Common myeloid progenitor, CD34-positive (primary cell): ENCODE measurements at places on chromosomes 6 and 20.

- DNase-seq, result no peak
Observed at GRCh38 chr20:51950926-51951325, 148.6 kb upstream of the SALL4 start.

DNA sequence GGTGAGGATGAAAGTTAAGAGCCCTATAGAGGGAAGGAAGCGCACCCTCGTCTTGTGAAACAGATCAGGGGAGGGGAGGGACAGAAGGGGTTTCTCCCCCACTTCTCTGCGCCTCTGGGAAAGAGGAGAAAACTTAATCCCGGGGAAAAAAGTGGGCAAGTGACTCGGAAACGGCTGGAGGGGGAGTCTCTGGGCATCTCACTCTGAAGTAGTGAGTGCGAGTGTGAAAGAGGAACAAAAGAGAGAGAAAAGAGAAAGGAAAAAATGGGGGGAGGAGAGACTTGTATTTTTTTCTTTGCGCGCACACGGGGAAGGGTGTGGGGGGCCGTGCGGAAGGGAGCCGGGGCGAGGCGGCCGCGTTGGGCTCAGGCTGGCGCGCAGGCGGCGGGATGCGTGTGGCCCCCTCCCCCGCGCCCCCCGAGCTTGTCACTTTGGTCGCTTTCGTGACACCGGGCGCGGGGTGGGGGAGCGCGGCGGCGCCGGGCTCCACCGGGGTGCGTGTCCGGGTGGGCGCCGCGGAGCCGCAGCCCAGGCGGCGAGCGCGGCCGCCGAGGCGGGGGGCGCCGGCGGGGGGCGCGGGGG, 454 bp downstream of the L3MBTL3 start:
- peak; percentile 71 for DNase-seq

DNA sequence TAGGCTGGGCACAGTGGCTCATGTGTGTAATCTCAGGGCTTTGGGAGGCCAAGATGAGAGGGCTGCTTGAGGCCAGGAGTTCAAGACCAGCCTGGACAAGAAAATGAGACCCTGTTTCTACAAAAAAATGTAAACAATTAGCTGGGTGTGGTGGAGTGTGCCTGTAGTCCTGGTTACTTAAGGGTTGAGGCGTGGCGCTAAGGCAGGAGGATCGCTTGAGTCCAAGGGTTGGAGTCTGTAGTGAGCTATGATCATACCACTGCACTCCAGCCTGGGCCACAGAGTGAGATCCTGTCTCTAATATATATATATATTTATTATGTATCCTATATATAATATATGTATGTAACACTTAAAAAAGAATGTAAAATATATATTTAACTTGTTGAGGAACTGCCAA, 7.9 kb upstream of the ABRACL start:
- DNase-seq, result no peak

DNA sequence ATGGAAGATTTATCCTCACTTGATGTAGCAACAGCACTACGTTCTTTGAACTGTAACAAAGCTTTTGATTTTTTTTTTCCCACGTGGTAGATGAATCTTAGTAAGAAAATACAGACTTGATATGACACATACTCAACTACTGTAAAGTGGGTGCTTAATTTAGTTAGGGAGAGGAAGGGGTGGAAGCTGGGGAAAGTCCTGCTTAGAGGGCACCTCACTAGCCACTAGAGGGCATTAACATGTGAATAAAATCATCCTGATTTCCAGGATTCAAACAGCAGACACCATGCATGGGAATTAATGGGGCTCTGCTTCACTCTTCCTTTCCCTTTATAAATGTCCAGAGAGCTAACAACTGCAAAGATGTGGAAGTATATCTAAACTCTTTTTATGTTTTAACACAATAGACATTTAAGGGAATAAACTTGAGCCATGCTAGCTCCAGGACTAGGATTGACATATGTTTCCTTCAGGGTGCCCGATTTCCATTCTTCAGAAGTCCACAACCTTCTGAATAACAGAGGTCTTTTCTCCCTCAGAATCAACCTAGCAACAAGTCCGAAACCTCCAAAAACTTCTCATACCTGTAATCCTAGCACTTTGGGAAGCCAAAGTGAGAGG, 250.1 kb downstream of the ATXN1 start:
- peak; percentile 47 for DNase-seq

GRCh38 chr6:84975316-84975715, 210.9 kb upstream of the TBX18 start:
- no peak for DNase-seq

GRCh38 chr20:24102749-24103333, 114.3 kb upstream of the GGTLC1 start:
- DNase-seq, result no peak

- no peak for DNase-seq
Observed at GRCh38 chr6:119683031-119683430, 333.5 kb upstream of the MAN1A1 start.

DNA sequence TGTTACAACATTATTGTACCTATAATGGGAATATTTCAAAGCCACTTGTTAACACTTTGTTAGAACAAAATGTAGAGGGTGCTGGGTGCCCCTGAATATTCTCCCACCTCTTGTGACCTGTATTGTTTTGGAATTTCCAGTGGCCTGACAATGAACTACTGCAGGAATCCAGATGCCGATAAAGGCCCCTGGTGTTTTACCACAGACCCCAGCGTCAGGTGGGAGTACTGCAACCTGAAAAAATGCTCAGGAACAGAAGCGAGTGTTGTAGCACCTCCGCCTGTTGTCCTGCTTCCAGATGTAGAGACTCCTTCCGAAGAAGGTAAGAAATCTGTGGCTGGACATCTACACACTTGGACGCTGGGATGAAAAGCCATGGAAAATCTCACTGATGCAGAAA, 28.9 kb downstream of the PLG start:
- peak; percentile 1 for DNase-seq

GRCh38 chr6:132962936-132963868, 148.8 kb downstream of the RPS12 start:
- peak; percentile 78 for DNase-seq

DNA sequence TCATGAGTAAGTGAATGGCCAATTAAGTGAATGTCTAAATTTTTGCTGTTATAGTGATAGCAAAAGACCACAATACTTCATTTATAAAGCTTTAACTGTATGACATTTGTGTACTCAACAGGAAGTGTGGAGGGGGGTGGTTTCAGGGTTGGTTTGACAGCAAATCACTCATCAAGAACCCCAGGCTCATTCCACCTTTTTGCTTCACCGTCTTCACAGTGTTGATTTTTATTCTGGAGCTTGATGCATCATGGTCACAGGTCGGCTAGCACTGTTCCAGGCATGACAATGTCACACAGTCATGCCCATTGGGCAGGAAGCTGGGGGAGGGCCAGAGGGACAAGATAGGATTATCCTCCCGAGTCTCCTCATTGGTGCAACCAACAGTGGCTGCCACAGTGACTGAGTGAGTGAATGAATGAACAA, 75.0 kb downstream of the MDGA1 start:
- DNase-seq, result peak; percentile 62

- DNase-seq, result peak; percentile 30
Observed at GRCh38 chr20:33408716-33409654, 7.7 kb upstream of the CDK5RAP1 start.

- no peak for DNase-seq
Observed at GRCh38 chr20:43739148-43739749, 12.4 kb upstream of the GTSF1L start.

- DNase-seq, result no peak
Observed at GRCh38 chr6:84764332-84765049, at the start of gene TBX18. Gene TBX18, minus strand, starts transcription at chr6:84764598. Its CDS starts 417 bp downstream, at chr6:84764181.

DNA sequence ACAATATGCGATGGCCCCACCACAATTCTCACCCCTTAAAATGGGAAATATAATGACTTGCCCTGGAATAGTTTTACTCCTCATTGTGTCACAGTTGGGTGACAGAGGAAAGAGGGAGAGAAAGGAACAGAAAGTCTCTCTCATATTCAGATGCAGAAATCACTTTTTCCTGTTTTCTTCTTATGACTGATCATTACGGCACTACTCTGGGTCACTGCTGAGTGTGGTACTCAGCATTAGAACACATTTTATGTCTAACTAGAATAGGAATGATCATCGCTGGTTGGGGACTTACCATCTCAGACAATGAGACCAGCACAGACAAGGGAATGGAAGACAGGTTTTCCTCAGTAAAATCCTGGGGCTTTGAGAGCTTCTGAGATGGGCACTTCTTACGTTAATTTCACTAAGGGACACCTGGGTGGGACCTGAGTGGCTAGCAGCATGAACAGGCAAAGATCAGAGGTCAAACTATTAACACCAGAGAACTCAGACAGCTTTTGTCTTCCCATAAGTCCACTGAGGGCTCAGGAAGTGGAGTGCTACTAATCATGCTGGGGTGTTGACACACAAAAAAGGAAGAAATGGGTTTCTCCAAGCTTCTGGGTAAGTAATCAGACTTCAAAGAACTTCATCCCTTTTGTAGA, 54.9 kb upstream of the ARHGAP18 start:
- DNase-seq, result no peak

DNA sequence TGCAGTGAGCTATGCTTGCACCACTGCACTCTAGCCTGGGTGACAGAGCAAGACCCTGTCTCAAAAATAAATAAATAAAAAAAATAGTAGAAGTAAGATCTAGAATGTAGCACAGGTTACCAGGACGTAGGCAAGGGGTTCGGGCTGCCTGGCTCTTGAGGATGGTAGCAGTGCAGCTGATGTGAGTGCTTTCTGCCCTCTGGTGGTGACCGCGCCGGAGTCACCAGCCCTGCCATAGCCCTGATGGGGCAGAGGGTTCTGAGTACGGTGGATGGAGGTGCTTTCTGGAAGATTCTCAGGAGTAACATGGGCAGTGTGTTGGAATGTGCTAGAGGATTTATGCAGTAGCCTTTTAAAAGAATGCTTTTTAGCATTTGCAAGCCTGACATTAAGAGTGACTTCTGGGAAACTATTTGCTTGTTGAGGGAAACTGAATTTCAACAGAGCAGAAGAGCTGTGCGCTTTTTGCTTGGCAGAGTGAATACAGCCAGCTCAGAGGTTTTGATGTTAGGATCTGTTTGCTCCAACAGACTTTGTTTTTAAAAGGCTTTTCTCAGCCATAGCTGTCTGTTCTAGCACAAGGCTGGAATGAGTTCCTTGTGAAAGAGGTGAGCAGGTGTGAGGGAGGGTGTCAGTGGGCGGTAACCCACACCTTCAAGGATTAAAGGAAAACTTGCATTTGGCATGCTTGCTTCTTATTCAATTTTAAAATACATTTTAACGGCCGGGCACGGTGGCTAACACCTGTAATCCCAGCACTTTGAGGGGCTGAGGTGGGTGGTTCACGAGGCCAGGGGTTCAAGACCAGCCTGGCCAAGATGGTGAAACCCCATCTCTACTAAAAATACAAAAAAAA, 65.9 kb downstream of the PTPN1 start:
- peak; percentile 69 for DNase-seq

GRCh38 chr20:11509776-11510175, 407.9 kb upstream of the BTBD3 start:
- no peak for DNase-seq

GRCh38 chr6:10138917-10139316, 276.0 kb downstream of the TFAP2A start:
- no peak for DNase-seq

DNA sequence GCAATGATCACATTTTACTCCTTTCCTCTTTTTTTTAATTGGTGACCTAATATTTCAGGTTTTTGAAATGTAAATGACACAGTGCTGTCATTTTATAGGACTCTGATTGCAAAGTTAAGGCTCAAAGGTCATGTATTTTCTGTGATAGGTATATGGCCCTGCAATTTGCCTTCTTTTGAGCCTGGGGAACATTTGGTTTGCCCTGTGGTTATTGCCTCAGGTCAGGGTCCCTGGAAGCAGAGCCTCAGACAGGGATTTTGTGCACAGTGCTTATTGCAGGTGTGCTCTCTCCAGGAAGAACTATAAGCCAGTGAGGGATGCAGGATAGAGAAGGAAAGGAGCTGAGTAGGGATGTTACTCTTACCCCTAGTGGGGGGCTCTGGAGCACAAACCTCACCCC, 229.3 kb upstream of the ECI2 start:
- DNase-seq, result no peak

- DNase-seq, result no peak
Observed at GRCh38 chr6:48985025-48985424, 478.0 kb downstream of the MMUT start.

GRCh38 chr6:41972826-41973225, 31.2 kb upstream of the CCND3 start:
- DNase-seq, result no peak

- peak; percentile 42 for DNase-seq
Observed at GRCh38 chr6:42260972-42261371, 43.3 kb upstream of the MRPS10 start.

DNA sequence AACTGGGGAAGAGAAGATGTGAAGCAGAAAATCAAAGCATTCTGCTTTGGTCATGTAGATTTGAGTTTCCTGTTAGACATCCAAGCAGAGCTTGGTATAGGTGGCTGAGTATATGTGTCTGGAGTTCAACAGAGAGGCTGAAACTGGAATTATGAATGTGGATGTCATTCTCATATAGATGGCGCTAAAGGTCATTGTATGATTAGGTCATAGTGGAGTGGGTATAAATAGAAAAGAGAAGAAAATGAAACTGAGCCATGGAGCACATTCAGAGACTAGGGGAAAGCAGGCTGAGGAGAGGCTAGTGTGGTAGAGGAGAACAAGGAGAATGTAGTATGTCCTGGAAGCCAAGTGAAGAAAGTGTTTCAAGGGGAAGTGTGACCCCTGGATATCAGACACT, 295.6 kb upstream of the PLN start:
- no peak for DNase-seq

GRCh38 chr6:21265034-21265729, 328.4 kb upstream of the SOX4 start:
- no peak for DNase-seq

GRCh38 chr6:17856306-17856705, 131.1 kb downstream of the KIF13A start:
- DNase-seq, result no peak

GRCh38 chr6:51016489-51016888, 197.8 kb downstream of the TFAP2B start:
- DNase-seq, result no peak

DNA sequence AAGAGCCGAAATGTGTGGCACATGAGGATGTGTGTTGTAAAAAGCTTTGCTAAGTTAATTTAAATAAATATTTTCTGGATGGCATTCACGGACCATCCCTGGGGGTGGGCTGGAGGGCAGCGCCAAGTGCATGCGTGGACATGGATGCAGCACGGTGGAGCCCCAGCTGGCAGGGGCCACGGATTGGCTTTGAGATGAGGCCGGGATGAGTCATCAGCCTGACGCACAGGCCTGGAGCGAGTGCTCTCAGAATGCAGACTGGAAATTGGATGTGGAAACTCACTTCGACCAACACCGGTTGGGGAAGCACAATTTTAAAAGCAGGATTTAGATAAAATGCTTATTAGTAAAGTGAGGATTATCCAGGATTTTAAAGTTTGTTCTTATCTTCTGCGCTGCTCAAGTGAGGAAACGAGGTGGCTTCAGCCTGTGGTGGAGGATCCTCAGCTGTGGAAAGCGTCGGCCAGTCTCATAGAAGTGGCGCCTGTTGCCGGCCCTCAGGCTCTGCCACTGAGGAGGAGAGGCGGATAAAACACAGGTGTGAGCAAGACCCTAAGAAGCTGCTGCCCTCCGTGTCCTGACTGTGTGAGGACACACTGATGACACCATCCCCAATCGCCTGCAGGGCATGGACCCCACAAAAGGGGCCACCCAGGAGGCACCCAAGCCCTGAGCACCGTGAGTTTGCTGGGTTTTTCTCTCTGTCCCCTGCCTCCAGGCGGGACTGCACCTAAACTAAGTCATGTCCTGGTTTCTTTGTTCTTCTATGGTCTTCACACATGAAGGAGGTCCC, 279.7 kb downstream of the CDH4 start:
- no peak for DNase-seq
